ENCODE measurements at places on chromosomes 5 and 9.
A peak's percentile ranks its signal among the peaks of the same experiment; 100 is the strongest.

DNA sequence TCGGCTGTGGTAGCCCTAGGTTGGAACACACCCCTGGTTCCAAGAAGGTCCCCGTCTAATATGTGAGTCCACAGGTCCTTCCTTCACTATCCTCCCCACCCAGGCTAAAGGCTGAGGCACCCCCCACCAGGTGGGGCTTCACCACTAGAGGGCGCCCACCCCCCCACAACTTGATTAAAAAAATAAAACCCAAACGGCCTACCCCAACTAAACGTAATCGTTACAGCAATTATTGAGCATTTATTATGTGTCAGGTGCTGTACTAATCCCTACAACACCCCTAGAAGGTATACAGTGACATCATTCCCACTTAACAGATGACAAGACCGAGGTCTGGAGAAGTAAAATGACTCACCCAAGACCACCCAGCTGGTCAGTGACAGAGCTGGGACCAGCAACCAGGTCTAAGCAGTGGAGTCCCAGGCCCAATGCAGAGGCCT, 65.0 kb downstream of the FGF18 start:
- no peak for DNase-seq

GRCh38 chr5:157215514-157216167, 35.0 kb downstream of the ITK start:
- DNase-seq, result no peak

DNA sequence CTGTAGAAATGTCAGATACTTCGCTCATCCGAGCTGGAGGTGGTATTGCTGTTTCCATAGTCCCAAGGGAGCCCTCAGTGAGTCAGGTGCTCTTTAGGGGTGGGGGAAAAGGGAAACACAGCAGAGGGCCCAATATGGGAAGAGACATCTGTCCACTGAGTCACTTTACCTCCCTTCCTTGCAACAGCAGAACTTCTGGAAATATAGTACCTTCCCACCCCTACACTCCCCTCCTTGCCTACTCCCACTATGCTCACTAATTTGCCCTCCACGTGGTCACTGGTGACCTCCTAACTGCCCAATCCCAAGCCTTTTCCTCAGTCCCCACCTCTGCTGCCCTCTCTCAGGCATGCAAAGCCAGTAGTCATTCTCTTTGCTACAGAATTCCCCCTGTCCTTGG, 1.9 kb downstream of the HK3 start:
- no peak for DNase-seq

GRCh38 chr9:82513242-82513751, 524.7 kb downstream of the SPATA31D1 start:
- DNase-seq, result no peak

- DNase-seq, result no peak
These were observed 91.1 kb downstream of the MVB12B start for GRCh38 chr9:126417684-126418083.

DNA sequence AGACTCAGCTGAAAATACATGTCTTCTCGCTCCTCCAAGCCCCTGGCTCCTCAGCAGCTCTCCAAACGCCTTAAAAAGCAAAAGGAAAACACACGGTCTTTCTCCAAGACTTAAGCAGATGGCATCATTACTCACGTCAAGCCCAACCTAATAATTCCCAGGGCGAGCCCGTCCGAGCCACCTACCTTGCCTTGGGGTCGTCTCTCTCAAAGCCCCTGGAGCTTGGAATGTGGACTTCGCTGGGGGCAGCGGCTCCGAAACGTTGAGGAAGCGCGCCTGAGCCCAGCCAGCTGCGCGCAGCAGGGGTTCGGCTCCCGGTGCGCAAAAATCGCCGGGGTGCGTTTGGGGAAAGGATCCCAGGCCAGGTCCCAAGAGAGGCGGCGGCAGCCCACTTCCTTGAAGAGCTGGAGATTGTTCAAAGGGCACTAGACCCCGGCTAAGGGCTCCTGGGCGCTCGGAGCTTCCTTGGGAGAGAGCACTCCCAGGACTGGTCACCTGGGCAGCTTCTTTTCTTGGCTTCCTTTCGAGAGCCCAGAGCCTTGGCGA, 395 bp downstream of the DRD1 start:
- DNase-seq, result no peak

GRCh38 chr5:137176126-137176525, 323.0 kb downstream of the SPOCK1 start:
- DNase-seq, result no peak

DNA sequence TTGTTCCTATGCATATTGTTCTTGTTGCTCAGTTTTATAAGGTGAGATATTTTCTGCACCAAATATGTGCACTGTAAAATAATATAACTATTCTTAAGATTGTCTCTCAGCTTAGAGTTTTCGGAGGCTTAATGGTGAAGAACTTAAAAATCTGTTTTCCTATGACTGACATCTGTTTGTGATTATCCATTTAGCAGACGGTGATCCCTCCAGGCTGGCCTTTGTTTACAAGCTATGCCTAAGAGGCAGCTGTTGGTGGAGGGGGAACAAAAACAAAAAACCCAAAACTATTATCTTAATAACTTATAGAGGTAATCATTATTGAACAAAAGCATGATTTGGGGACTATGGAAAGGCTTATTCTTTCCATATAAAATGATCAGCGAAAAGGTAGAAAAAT, 658 bp downstream of the PDCD1LG2 start:
- no peak for DNase-seq

DNA sequence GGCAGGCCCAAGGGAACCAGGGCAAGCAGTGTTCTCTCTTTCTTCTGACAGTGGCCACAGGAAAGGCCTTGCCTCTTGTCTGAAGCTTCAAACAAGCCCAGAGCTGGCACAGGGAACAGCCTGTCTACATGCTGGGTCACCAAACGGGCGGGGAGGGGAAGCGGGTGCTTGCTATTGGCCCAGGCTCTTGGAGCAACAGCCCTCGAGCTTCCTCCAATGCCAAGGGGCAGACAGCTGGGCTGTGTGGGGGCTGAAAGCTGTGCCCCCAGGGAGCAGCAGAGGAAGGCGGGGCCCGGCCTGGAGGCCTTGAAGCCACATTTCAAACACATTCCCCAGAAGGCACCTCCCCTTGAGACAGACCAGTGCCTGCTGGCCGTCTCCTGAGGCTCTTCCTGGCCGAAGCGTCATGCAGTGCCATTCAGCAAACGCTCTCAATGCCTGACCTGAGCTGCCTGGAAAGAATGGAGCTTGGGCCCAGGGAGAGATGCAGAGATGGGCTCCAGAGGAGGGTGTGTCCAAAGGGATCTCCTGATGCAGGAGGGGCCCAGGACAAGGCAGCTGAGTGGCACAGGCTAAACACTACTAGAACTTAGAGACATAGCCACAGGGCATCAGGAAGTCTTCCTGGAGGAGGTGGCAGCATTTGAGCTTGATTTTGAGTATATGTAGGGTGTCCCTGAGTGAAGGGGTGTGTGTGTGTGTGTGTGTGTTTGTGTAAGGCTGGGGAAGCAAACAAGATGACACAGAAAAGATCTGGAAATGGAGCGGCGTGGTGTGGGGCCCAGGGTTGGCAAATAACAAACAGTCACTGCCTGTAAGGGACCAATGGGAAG, 2.5 kb downstream of the FIBCD1 start:
- peak; percentile 88 for DNase-seq

DNA sequence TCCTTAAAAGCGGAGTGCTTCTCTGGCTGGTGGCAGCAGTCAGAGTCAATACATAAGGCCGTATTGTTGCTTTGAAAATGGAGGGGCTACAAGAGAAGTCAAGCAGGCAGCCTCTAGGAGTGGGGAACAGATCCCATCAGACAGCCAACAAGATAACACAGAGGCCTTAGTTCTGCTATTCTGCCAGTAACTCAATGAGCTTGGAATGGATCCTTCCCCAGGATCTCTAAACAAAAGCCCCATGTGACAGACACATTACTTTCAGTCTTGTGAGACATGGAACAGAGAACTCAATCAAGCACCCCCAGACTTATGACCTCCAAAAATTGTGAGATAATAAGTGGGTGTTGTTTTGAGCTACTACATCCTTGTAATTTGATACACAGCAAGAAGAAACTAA, 158.6 kb downstream of the RFX3 start:
- no peak for DNase-seq

DNA sequence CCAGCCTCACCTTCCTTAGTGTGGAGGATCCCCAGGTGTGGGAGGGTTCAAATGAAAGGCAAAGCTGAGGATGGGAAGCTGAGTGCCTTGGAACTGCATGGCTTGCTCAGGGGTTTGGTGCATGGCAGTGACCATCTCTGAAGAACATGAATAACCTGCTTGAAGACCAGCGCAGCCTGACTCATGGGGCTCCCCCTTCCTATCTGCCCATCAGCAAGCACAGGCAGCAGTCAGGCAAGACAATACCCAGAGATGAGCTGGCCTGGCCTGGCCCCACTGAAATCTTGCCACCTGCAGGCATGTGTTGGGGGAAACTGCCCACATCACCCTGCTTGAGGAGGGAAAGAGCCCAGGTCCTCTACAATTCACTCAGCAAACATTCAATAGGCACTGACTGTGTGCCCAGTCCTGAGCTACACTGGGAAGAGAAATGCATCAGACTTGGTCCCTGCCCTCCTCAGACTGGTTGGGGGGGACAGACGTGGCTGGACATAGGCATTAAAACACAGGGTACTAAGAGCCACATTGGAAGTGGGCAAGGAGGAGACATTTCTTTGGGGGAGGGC, 105.0 kb upstream of the ALDH1B1 start:
- DNase-seq, result peak; percentile 54
